ENCODE measurements at places on chromosomes 2 and 18.

DNA sequence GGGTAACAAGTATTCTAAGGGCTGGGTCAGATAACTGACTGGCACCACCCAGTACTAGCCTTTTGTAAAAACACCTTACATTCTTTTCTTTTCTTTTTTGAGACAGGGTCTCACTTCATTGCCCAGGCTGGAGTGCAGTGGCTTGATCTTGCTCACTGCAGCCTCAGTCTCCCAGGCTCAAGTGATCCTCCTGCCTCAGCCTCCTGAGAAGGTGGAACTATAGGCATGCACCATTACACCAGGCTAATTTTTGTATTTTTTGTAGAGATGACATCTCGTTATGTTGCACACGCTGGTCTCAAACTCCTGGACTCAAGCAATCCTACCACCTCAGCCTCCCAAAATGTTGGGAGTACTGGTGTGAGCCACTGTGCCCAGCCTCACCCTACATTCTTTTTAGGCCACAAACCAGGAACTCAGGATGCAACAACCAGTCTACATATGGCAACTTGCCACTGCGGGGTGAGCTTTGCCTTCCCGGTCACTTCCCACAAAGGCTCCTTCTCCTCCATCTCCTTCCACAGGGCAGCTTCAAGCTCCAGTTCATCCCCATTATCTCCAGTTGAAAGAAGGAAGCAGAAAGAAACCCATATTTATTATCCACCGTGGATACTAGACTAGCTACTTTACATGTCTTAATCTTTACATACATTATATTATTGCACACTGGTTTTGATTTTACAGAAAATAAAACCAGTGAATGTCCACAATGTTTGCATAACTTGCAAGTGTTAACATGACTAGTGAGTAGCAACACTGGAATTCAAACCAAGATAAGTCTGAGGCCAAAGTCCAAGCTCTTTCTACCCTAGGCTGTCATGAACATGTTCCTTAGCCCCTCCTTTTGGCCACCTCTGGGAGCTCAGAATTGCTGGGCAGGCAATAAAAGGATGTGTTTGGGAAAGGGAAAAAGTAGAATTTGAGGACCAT is 23.7 kb upstream of the AP1S3 start:
- DNase-seq: no peak

DNA sequence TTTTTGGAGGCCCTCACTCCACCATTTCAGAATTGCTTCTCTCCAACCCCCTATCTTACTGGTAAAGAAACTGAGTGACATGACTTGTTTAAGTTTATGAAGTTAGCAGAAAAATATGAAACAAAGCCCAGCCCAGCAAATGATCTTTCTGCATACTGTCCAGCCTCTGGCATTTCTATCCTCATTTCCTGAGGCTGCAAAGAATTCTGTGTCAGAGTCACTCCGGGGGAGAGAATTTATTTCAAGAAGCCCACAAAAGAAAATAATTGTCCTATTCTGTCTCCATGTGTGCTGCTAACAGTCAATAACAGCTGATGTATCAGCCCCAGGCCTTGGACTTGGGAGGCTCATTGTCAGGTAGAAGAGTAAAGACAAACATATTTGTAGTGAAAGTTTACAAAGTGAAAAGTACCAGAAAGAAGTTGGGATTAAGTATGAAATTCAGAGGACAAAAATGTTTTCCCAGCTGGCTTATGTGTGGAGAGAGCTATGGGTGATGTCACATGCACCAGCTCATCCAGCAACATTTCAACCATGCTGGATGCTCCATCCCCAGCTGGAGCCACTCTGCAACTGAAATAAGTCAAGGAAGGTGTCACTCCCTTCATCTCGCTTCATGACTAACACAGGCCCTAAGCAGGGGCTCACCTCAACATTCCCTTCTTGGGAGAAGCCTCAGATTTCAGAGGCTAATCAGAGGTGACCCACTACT is 42.3 kb downstream of the TRABD2A start:
- DNase-seq: no peak

GRCh38 chr18:49858309-49859020 is 45.1 kb upstream of the ACAA2 start:
- peak; percentile 56 for DNase-seq

DNA sequence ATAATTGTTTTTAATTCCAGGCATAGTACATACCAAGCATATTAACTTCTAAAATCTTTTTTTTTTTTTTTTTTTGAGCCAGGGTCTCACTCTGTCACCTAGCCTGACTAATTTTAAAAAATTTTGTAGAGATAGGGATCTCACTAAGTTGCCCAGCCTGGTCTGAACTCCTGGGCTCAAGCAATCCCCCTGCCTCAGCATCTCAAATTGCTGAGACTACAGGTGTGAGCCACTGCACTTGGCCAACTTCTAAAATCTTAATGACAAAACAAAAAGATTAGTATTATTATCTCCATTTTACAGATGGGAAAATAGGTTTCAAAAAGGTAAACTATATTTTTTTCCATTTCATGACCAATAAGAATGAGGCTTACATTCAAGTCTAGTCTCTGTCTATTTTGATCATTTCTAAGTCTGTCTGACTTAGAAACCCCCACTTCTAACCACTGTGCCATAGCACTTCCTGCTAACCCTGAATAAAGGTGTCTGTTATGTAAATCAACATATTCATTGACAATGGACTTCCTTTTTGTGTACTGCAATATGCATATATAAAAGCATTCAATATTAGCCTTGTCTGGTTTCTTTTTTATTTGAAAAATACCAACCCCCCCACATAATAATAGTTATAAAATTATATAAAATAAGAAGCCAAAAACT is 28.7 kb upstream of the ZEB2 start:
- no peak for DNase-seq

GRCh38 chr2:39434233-39434897 is 2.7 kb downstream of the MAP4K3 start:
- no peak for DNase-seq

DNA sequence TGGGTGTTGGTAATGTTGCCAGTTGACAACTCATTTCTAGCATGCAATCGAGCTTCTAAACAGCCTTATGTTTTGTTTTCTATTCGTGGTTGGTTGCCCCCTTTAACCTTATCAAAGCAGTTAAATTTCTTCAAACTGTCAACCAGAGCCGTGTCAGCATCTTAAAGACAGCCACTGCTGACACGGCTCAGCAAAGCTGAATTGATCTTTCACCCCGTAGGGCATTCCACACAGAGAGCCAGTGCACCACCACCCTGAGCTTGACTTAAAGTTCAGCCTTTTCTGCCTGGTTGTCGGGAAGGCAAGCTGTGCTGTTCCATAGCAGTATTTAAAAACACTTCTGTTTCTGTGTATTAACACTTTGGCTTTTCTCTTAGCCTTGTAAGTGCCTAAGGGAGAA is 355.0 kb upstream of the CHST9 start:
- DNase-seq: no peak

DNA sequence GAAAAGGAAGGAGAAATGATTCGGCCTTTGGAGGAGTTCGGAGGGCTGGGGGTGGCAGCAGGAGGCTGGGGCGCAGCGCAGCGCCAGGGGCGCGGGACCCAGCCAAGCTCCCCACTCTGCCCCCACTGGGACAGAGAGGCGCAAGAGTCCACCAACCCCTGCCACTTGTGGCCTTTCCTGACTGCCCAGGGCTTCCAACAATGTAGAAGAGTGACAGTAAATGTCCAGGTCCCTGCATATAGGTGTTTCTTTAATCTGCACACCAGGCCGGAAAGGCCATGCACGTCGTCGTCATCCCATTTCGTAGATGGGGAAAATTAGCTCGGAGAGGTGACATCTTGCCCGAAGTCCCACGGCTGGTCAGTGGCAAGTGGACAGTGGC is 96.6 kb downstream of the INHBB start:
- no peak for DNase-seq

- DNase-seq: no peak
Observed at GRCh38 chr2:109402980-109403840, 210.6 kb downstream of the SEPTIN10 start.

DNA sequence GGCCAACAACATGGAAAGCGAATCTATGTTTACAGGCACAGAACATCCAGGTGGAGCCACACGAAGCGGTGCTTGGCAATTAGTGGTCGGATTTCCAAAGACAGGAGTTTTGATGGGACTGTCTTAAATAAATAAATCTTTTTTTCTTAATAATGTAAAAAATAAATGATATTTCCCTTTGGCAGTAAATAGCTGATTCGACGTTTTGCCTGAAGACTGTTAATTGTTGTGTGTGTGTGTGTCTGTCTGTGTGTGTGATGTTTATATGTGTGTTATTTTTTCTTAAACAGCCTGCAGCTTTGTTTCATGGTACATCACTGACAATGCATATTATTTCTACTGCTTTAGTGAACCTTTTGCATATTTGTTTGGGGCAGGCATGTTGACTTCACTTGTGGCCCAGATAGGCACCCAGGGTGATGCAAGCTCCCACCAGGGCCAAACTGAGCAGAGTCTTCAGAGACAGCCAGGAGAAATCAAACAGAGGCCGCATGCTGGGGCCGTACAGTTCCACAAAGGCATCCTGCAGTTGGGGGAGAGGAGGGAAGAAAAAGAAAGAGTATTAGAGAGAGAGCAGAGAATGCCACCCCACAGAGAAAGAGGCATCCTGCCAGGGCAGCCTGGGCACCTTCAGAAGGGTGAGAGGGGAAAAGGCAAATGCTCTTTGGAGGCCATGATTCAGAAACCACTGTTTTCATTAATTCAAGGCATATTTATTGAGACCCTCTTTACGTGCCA is 191.2 kb downstream of the BCL2 start:
- no peak for DNase-seq

DNA sequence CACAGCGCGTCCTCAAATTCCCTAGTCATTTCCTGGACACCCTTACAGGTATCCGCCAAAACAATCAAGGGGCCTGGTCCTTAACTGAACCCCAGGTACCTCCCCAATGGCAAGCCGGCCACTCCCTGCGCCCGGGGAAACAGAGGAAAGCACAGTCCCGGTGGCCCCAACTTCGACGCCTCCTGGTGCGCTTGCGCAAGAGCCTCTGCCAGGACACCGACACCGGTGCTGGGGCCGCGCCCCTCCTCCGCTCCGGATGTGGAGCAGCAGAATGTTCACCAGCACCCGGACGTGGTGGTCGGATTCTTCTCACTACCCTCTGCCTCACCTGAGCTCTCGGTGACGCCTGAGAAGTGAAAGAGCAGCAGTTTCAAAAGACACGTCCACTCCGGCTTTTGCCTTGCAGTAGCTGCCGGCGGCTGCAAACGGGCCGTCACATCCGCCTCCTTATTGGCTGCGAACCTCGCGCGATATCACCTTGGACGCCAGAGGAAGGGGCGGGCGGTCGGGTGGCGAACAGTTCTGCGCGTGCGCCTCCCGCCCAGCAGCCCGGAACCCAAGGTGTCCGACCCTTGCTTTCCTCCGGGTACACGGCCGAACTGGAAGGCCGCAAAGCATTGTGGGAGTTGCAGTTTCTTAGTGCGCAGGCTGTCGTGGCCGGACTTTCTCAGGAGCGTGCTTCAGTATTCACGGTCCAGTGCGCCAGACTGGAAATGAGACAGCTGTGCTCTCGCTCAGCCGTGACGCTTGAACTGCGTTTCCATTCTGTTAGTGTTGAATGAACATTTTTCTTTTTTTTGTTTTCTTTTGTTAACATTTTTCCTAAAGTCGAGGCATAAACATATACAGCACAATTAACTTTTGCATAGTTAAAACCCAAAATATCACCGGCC is at the start of gene TXNDC9:
TSS of gene TXNDC9 (minus strand) at position 423 of the 893 bp plus-strand sequence. CDS start 3,123 bp downstream, outside the sequence.
- DNase-seq: peak; percentile 96

DNA sequence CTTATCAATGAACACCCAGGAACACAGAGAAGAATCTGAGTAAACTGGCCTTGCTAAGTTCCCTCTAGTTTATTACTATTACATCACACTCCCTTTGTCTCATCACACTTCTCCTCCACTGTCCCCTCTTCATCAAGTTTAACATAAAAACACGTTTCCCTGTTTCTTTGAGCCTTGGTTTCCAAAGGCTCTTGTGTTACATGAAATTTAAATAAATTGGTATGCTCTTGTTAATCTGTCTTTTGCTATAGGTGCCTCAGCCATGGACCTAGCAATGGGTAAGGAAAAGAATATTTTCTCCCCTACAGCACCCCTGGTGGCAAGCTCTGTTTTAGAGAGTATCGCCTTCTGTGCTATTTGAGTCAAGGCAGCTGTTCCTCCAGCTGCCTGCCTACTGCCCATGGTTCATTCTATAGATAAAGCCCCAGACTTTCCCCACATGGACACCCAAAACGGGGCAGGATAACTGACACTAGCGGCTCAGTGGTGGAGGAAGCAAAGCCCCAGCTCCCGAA is 31.8 kb downstream of the TGIF1 start:
- DNase-seq: no peak

GRCh38 chr2:24409700-24410556 is 49.6 kb upstream of the ITSN2 start:
- peak; percentile 29 for DNase-seq

DNA sequence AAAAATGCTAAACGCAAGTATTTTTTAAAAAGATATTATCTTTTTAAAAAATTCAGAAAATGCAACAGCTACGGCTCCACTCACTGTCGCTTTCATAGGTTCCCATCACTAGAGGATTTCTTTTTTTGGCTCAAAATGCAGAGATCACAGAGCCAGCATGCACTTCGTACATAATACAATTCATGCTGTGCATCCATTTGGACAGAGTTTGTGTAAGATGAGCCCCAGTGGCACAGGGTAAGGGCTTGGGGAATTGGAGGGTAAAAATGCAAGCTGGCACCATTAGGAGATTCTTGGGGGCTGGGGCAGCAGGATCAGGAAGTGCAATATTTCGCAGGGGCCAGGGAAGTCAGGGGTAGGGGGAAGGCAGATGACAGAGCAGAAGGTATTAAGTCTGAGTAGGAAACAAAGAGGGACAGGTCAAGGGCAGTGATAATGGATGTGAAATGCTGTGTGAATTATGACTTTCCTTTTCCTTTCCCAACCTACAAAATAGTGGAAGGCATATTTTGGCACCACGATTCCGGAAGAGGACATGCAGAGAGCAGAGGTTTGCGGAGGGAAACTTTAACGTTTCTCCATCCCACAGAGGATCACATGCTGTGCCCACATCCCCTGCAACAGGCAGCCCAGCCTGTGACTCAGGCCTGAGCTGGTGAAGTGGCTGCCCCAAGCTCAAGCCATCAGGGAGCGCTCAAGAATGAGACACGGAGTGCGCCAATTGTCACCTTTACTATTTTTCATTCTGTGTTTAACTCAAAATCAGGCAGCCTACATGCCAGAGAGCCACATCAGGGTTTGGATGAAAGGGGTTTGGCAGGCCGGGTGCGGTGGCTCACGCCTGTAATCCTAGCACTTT is 4.7 kb downstream of the CAPG start:
- DNase-seq: no peak

- DNase-seq: no peak
Observed at GRCh38 chr2:61647044-61647443, 108.9 kb upstream of the XPO1 start.

GRCh38 chr2:100109986-100110613 is 32.3 kb downstream of the AFF3 start:
- DNase-seq: no peak

DNA sequence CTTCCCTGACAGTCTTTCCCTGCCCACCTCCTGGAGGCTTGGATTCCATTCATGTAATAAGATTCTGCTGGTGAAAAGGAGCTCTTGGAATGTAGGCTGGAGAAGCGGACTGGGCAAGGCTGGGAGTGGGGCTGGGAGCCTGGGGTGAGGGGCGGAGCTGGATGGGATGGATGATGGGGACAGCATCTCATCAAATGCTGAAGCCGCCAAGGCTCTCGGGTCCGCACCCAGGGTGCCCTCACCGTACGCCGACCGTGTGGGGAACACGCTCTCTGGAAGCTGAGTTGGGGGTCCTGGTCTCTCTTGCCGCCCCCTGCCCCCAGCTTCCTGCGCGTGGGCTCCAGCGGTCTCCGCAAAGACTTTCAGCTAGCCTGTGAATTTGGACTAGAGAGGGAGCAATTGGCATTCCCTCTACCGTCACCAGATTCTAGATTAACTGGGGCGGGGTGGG is 9.1 kb downstream of the RAX start:
- no peak for DNase-seq

Measured in NCI-H187 (cell line).